ENCODE measurements at places on chromosomes 3 and 15.
A peak's percentile ranks its signal among the peaks of the same experiment; 100 is the strongest.

GRCh38 chr3:11118181-11118682, 36.1 kb upstream of the HRH1 start:
- no peak for DNase-seq

- no peak for DNase-seq
These were observed 79.6 kb downstream of the NFKBIZ start for GRCh38 chr3:101928890-101929289.

GRCh38 chr15:89975482-89976245, 25.5 kb upstream of the ZNF710 start:
- no peak for DNase-seq

DNA sequence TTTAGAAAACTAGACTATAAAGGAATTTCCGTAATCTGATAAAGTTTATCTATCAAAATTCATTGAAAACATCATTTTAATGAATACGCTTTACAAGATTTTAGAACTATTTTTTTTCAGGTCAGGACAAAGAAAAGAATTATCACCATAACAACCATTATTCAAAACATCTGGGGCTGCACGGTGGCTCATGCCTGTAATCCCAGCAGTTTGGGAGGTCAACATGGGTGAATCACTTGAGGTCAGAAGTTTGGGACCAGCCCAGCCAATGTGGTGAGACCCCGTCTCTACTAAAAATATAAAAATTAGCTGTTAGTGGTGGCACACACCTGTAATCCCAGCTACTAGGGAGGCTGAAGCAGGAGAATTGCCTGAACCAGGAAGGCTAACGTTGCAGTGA, 260.4 kb downstream of the WNT5A start:
- no peak for DNase-seq

DNA sequence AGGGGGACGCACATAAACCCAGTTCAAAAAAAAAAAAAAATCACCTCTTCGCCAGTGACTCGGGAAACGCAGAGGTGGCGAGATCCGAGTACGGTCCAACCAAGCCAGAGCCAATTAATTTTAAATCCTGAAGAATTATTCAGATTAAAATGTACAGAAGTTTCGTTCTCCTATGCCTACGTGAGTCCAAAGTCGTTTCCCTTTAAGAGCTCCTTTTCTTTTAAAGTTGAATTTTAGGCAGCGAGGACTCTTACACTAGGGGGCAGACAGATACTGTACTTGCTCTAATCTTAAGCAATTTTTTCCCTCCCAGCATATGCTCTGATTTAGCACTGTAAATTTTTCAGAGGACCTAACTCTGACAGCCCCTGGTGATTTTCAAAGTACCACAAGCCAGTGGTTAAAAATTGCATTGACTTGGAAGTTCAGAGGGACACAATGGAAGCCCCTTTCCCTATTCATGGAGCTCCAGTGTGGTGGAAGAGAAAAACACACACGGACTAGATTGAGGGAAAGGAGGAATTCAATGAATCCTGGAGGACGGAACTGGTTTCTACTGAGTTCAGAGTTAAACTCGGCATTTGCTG, 3.3 kb upstream of the NR2F2 start:
- peak; percentile 83 for DNase-seq

- DNase-seq = peak; percentile 86
These were observed at the start of the genes DTX3L and PARP9 for GRCh38 chr3:122564155-122564912. Gene DTX3L, plus strand, starts transcription at chr3:122564338. Its CDS starts 89 bp downstream, at chr3:122564427. Gene PARP9, minus strand, starts transcription at chr3:122564300. Its CDS starts 4,680 bp downstream, at chr3:122559620.

GRCh38 chr3:123724306-123724705, 139.5 kb upstream of the HACD2 start:
- DNase-seq = no peak

GRCh38 chr3:119559441-119559963, at the start of gene CD80:
Gene CD80, minus strand, starts transcription at chr3:119559614. Its CDS starts 1,886 bp downstream, at chr3:119557728.
- DNase-seq = peak; percentile 32

GRCh38 chr15:45184562-45185041, 3.2 kb downstream of the SHF start:
- DNase-seq = no peak

- no peak for DNase-seq
These were observed 478.5 kb upstream of the PROK2 start for GRCh38 chr3:72263223-72263990.

GRCh38 chr15:58380280-58380945, 51.4 kb upstream of the LIPC start:
- DNase-seq = no peak

DNA sequence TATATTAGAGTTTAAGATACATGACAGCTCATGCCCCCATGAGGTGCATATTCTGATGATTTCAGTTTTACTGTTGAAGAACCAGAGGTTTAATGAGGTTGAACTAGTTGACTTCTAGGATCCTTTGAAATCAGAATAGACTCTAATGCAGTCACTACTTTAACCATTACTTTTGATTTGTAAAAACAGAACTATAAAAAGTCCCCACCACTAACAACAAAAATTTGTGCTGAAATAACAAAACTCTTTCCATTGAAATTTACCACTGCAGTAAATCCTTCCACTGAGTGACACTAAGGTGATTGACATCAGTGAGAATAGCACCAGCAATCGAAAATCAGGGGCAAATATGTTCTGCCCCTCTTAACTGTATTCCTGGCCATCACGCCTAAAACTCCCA, 214.1 kb downstream of the SHQ1 start:
- no peak for DNase-seq

- no peak for DNase-seq
These were observed 62.6 kb downstream of the OSBPL10 start for GRCh38 chr3:31918179-31919150.

- DNase-seq = peak; percentile 88
These were observed 17.8 kb downstream of the SPATA12 start for GRCh38 chr3:57078344-57078634.

- DNase-seq = peak; percentile 56
These were observed 23.4 kb downstream of the NRROS start for GRCh38 chr3:196662711-196663571.

DNA sequence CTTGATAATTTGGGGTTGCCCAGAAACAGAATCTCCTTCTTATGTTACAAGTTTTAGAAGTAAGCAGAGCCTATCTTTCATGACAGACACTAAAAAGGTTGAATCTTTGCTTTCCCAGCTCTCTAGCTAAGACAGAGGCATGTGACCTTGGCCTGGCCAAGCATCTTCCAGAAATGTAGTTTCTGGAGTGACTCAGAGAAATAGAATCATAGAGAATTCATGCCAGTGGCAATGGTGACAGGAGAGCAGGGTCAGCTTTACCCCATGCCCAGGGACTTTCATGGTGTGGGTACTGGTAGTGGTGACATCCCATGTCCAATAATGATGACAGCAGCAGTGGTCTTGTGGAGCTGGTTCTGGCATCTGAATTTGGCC, 4.0 kb upstream of the PARP6 start:
- no peak for DNase-seq

GRCh38 chr15:66633041-66633937, 67.5 kb upstream of the LCTL start:
- no peak for DNase-seq

GRCh38 chr3:182375916-182376315, 417.4 kb upstream of the ATP11B start:
- DNase-seq = no peak

- no peak for DNase-seq
These were observed 123.1 kb upstream of the DPH6 start for GRCh38 chr15:35669021-35669420.

GRCh38 chr3:191087391-191087790, 111.7 kb upstream of the OSTN start:
- DNase-seq = no peak

DNA sequence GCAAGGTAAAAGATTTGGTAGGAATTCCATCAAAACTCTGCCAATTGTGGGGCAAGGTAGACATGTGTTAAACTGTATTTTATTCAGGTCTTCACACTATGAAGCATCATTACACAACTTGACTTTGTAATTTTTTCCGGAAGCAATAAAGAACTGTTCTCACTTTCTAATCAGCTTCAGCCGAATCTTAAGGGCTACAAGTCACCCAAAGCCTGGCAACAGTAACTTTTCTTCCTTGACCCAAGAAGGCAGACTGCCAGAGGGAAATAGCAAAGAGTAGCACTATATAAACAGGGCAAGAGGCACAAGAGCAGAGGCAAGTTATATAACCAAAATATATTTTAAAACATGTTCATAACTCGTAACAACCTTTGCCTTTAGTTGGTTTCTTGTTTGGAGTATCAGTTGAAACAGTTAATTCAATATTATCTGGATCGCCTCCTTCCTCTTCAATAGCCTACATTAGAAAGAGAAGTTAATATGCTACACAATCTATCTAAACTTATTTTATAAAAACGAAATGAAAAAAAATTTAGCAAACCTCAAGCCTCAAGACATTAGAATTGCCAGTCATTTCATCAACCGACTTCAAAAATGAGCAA, 1.4 kb downstream of the SLTM start:
- DNase-seq = no peak

GRCh38 chr3:117606866-117607265, 897.3 kb downstream of the TUSC7 start:
- no peak for DNase-seq

GRCh38 chr15:60871152-60871551, 357.9 kb downstream of the RORA start:
- no peak for DNase-seq

GRCh38 chr15:85454403-85454802, 74.0 kb downstream of the AKAP13 start:
- DNase-seq = no peak

- DNase-seq = no peak
These were observed 33.6 kb downstream of the PTPRG start for GRCh38 chr3:61594964-61595285.

DNA sequence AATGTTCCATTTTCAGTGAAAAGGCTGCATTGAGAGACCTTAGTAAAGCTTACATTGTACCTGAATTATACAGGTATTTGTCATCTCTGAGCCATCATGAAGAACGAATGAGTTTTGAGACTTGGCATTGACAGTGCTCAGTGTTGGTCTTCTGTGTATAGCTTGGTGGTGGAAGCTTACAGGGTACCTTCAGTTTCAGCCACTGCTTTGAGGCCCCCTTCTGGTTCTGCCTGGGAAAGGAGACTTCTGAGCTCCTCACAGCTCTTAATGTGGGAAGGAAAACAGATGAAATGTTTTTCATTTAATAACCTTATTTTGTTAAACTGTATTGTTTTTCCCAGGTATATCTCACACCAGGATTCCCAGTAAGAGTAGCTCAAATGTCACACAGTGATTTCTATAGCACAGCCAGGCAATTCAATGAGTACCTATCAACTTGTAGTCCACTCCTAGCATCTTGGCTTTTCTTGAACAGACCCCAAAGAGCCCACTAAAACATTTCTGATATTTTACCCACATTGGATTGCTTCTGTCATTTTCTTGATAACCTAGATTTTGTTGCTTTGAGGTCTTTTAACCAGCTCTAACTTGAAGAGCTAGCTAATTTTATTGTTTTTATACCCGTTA, 5.6 kb downstream of the SERPINI1 start:
- peak; percentile 43 for DNase-seq

GRCh38 chr3:10162185-10162584, 2.5 kb upstream of the IRAK2 start:
- DNase-seq = no peak

GRCh38 chr3:186671051-186671450, 5.2 kb downstream of the HRG start:
- DNase-seq = no peak

- DNase-seq = peak; percentile 39
These were observed 99.1 kb downstream of the SLC49A4 start for GRCh38 chr3:122893754-122894668.

DNA sequence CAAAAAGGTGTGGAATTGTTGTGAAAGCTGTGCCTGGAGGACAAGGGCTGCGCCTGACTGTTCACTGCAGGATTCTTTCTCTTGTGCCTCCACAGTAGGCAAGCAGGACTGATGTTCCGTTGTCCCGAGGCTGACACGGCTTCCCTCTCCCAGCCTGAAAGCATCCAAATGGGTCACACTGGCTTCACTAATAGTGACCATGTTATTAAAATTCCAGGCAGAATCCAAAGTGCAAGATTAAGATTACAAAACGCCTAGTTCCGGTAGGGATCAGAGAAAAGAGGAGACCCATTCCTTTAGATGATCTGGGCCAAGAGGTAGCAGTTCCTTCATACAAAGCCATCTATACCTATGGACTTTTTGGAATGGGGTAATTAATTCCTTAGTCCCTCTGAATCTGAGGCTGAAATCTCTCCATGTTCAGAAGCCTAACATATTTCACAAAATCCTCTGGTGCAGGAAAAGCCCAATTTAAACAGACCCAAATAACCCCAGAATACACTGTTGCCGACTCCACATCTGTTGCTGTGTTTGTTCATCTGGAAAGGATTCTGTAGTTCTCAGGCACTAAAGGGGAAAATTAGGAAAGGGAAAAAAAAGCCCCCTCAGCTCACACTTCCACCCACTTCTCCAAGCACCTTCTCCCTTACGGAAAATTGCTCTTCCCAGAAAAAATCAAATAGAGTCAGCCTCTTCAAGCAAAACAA, 145.9 kb downstream of the RORA start:
- DNase-seq = no peak

DNA sequence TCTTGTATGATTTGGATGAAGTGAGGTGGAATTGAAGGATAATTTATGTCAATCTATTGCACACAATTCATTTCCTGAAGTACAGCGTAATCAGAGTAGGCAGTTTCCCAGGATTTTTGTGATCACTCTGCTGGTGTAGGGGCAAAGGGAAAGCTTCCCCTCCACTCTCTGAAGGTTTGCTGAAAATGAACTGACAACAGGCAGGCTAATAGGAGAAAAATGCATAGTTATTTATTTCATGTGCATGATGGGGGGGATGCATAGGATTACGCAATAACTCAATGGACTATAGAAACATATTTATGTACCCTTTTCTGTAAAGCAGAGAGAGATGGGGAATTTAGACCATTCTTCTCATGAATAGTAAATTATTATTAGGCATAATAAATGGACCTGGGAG, 872.9 kb downstream of the NAALADL2 start:
- DNase-seq = no peak

GRCh38 chr15:96338074-96338765, 7.7 kb downstream of the NR2F2 start:
- DNase-seq = no peak

GRCh38 chr3:105938101-105938500, 69.3 kb upstream of the CBLB start:
- DNase-seq = no peak

DNA sequence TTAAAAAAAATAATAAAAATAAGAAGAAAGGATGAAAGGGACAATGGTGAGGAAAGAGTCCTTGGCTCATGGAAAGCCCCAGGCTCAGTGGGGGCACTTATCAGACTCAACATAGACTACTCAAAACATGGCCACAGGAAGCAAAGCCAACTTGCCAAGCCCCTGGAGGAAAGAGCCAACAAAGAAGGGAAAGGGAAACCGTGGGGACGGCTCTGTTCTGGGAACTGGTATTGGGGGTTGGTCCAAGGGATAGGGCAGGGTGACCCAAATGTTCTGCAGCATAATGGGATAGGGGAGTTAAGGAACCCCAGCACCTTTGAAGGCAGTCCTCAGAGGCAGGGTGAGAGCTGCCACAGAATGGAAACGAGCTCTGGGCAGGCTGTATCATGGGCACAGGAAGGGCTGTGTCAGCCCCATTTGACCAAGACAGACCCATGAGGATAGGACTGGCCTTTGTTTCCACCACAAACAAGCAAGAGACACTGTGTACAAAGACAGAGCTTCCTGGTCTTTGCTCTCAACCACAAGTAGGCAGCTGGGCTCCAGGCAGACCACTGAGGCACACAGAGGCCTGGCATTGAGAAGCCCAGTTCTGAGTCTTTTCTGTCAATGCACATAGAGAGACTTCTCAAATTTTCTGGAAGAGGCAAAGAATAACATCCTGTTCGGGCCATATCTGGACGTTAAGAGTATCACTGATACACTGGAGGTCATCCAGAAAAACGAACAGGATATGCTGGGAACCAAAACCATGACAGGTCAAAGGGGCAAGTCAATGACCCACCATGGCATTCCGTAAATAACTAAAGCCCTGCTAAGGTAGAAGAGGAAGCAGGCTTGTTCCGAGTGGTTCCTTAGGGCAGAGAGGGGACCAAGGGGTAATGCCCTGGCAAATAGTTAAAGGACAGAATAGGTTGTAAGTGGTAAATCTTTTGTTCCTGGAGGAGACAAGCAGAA, 10.6 kb upstream of the SEMA7A start:
- DNase-seq = no peak
